ENCODE measurements at places on chromosomes 16 and 17.

- no peak within 1 kb of the TSS for H3K4me3 ChIP-seq
- H3K36me3 ChIP-seq, result no peaks in the 10 kb centered on the region
- no peaks in the 10 kb centered on the region for H3K27me3 ChIP-seq
- no peak for DNase-seq
- H3K4me1 ChIP-seq, result peaks cover 15% of the 10 kb centered on the region
Observed at GRCh38 chr16:56961851-56962281, at the start of gene CETP. Gene CETP (plus strand): TSS chr16:56961950. CDS start chr16:56961980, 30 bp downstream.

- no peaks in the 10 kb centered on the region for H3K27me3 ChIP-seq
- no peaks in the 10 kb centered on the region for H3K36me3 ChIP-seq
- no peak overlapping the region for H3K27ac ChIP-seq
- H3K4me3 ChIP-seq, result no peak overlapping the region
Observed at GRCh38 chr16:17333229-17333628, 137.5 kb downstream of the XYLT1 start.

DNA sequence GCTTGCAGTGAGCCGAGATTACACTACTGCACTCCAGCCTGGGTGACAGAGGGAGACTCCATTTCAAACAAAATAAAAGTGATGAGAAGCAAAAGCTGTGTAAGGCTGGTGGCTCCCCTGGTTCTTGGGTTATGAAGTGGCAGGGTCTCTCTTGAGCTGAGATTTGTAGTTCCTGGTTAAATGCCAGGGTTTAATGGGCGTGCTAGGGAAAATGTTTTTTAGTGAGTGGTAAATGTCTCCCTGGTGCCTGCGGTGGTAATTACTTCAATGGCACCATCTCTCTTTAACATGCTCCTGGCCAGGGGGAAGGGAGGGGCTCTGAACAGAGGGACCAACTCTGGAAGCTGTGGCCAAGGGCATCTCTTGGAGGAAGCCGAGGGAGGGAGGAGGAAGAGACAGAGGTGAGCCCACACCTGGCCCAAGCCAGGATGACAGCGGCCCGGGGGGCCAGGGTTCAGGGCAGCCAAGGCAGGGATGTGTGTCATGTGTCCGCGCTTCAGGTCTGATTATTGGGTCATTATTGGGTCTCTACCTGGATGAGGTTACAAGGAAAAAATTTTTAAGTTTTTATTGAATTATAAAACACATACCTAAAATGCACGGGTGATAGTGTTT, 17.8 kb upstream of the RPL38 start:
- H3K4me3 ChIP-seq, result no peak overlapping the region
- H3K36me3 ChIP-seq, result no peaks in the 10 kb centered on the region
- H3K27me3 ChIP-seq, result peaks cover 43% of the 10 kb centered on the region
- H3K27ac ChIP-seq, result no peak overlapping the region

GRCh38 chr16:77564791-77565390, 130.1 kb upstream of the ADAMTS18 start:
- no peaks in the 10 kb centered on the region for H3K36me3 ChIP-seq
- no peak overlapping the region for H3K4me3 ChIP-seq
- H3K27ac ChIP-seq, result no peak overlapping the region
- no peaks in the 10 kb centered on the region for H3K4me1 ChIP-seq
- DNase-seq, result no peak

- DNase-seq, result no peak
- peaks cover 37% of the 10 kb centered on the region for H3K4me1 ChIP-seq
- no peaks in the 10 kb centered on the region for H3K27me3 ChIP-seq
- peaks cover 26% of the 10 kb centered on the region for H3K36me3 ChIP-seq
Observed at GRCh38 chr17:57868007-57868909, 18.4 kb upstream of the MRPS23 start.
